ENCODE measurements at places on chromosomes 16 and 17.

DNA sequence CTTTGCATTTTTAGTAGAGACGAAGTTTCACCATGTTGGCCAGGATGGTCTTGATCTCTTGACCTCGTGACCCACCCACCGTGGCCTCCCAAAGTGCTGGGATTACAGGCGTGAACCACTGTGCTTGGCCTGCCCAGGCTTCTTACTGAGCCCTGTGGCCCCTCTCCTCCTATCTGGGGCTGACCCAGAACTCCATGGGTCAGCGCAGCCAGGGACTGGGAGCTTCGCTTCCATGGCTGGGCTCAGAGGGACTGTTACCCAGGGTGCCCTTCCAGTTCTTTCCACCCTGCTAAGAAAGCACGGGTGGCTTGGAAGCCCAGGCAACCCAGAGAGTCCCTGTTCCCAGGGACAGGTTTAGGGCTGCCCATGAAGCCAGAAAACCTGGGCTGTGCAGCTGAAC is 28.2 kb downstream of the SHISA6 start:
- H3K4me1 ChIP-seq = no peaks in the 10 kb centered on the region
- H3K27me3 ChIP-seq = peaks cover 2% of the 10 kb centered on the region
- DNase-seq = no peak
- no peaks in the 10 kb centered on the region for H3K36me3 ChIP-seq
- no peak overlapping the region for H3K27ac ChIP-seq

- H3K27me3 ChIP-seq = peaks cover 59% of the 10 kb centered on the region
- DNase-seq = no peak
- peaks cover 19% of the 10 kb centered on the region for H3K4me1 ChIP-seq
- H3K36me3 ChIP-seq = no peaks in the 10 kb centered on the region
- H3K4me3 ChIP-seq = peak overlapping the region; percentile 18
Observed at GRCh38 chr16:68643847-68644246, 1.3 kb upstream of the CDH3 start.

DNA sequence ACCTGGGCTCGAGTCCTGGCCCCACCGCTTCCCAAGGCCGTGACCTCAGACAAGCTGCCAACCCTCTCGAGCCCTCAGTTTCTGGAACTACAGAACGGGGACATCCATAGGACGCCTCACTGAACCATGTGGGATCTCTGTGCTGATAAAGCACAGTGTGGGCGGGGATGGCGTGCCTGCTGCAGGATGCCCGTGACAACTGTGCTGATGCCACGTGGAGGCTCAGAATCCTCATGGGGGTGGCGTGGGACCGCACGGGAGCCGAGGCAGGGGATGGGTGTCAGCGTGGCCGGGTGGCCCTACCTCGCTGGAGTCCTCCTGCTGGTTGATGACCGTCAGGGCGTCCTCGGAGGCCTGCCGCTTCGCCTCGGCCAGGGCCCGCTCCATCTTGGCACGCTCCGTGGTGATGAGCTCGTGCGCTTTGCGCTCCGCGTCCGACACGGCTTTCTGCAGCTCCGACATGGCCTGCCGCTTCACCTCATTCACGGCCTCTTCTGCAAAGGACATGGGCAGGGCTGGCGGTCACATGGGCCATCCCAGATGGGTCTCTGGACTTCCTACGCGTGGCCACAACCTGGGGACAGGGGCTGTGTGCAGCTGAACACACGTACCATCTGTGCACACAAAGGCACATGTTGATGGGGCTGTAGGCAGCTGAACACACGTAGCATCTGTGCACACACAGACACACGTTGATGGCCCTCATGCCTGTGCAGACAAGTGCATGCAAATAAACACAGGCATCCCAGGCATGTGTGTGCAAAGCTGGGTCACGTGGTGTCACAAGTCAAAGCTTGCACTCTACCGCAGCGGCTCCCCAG is 12.7 kb upstream of the PABPN1L start:
- H3K27ac ChIP-seq = no peak overlapping the region
- no peak for DNase-seq

DNA sequence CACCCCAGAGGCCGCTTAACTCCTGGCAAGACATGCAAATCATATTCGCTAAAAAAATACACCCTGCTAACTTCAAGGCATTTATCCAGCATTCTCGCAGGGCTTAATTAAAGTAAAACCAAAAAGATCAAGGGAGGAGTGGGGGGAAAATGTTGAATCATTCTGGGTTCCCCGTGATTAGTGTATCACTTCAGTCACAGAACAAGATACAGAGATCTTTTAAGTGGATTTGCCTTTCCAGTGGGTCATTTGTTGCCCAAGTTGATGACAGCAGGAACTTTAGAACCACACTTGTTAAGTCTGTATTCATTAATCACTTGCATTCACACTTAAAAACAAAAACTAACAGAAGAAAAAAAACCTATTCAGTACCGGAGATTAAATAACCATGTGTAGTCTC is 17.3 kb downstream of the CRYBA1 start:
- peaks cover 59% of the 10 kb centered on the region for H3K36me3 ChIP-seq
- DNase-seq = no peak
- peaks cover 29% of the 10 kb centered on the region for H3K4me1 ChIP-seq
- H3K27ac ChIP-seq = peak overlapping the region; percentile 89
- H3K4me3 ChIP-seq = no peak overlapping the region

DNA sequence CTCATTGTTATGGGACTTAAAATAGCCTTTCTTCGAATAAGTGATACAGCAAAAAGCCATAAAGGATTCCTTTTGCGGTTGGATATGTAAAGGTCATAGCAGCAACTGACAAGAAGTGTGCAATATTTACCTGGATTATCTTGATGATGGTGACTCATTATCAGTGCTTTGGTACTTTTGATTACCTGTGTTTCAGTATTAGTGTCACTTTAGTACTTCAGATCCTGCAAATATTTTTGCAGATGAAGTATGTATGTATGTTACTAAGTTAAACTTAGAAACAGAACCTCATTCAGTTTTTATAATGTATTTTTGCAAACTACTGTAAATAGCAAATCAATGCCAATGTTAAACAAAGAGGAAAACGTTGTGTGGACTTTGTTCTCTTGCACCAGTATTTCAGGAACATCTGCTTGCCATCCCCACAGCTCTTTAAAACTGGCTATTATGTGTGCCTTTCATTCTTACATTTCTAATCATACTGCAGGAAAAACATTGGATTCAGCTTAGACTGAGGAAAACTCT is 10.5 kb downstream of the CNEP1R1 start:
- H3K27ac ChIP-seq = no peak overlapping the region
- H3K27me3 ChIP-seq = no peaks in the 10 kb centered on the region
- peaks cover 22% of the 10 kb centered on the region for H3K36me3 ChIP-seq
- DNase-seq = no peak
- peaks cover 8% of the 10 kb centered on the region for H3K4me1 ChIP-seq
- no peak overlapping the region for H3K4me3 ChIP-seq

DNA sequence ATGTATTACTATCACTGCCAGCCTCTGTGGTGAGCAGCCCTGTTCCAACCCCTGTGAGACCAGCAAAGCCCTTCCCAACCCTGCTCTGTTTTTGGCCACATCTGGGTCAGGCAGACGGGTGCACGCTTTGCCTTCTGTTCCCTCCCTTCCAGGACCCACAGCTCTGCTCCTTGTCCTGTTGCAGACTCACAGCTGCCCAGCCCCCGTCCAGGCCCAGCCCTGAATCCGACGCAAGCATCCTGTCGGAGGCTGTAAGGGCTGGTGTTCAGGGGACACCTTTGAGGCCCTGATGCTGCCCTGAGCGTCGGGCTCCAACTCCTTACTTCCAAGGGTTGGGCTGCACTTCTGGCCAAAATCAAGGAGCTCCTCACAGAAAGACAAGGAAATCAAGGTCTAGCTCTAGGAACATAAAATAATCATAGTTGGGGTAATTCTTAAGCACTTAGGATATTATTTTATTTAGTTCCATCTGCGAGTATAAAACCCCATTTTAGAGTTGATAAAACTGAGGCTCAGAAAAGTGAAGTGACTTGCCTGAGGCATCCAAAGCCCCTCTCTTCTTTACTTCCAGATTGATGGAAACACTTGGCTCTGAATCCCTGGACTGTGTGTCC is 14.3 kb upstream of the SRCIN1 start:
- peaks cover 30% of the 10 kb centered on the region for H3K27me3 ChIP-seq
- H3K27ac ChIP-seq = no peak overlapping the region
- no peak overlapping the region for H3K4me3 ChIP-seq
- DNase-seq = no peak
- no peaks in the 10 kb centered on the region for H3K36me3 ChIP-seq
- peaks cover 6% of the 10 kb centered on the region for H3K4me1 ChIP-seq

- DNase-seq = no peak
- H3K36me3 ChIP-seq = peaks cover 69% of the 10 kb centered on the region
- H3K4me1 ChIP-seq = no peaks in the 10 kb centered on the region
- H3K27ac ChIP-seq = no peak overlapping the region
- H3K27me3 ChIP-seq = no peaks in the 10 kb centered on the region
Observed at GRCh38 chr16:47553853-47554564, 92.9 kb downstream of the PHKB start.

DNA sequence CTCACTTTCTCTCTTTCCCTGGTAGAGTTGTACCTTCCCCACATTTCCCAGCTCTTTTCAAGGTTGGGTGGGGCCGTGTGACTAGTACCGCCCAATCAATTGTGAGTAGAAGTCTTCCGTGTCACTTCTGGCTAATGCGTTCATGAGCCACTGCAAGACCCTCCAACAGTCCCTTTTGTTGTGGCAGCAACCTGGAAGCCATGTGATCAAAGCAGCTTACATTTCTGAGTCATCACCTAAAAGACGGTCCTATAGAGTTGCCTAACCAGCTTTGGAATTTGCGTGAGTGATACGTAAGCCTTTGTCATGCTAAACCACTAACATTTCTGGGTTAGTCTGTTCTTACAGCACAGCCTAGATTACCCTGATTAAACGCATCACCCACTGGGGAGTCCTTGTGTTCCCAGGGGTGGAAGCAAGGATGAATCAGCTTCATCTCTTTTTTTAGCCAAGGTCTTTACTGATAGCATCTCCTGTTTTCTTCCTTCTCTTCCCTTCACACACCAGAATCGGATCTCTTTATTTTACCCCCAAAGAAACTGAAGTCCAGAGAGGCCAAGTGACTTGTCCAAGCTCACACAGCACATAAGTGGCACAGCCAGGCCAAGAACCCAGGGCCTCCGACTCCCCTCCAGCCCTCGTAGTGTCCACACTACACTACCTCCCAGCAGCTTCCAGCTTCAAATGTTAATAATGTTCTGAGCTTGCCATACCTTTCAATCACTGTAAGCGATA is 366.3 kb upstream of the XYLT1 start:
- no peak for DNase-seq
- no peaks in the 10 kb centered on the region for H3K36me3 ChIP-seq
- no peak overlapping the region for H3K27ac ChIP-seq
- H3K4me1 ChIP-seq = no peaks in the 10 kb centered on the region
- peaks cover 7% of the 10 kb centered on the region for H3K27me3 ChIP-seq

GRCh38 chr17:68301438-68301959 is 10.2 kb downstream of the ARSG start:
- DNase-seq = no peak
- H3K4me1 ChIP-seq = peaks cover 19% of the 10 kb centered on the region
- no peak overlapping the region for H3K27ac ChIP-seq

DNA sequence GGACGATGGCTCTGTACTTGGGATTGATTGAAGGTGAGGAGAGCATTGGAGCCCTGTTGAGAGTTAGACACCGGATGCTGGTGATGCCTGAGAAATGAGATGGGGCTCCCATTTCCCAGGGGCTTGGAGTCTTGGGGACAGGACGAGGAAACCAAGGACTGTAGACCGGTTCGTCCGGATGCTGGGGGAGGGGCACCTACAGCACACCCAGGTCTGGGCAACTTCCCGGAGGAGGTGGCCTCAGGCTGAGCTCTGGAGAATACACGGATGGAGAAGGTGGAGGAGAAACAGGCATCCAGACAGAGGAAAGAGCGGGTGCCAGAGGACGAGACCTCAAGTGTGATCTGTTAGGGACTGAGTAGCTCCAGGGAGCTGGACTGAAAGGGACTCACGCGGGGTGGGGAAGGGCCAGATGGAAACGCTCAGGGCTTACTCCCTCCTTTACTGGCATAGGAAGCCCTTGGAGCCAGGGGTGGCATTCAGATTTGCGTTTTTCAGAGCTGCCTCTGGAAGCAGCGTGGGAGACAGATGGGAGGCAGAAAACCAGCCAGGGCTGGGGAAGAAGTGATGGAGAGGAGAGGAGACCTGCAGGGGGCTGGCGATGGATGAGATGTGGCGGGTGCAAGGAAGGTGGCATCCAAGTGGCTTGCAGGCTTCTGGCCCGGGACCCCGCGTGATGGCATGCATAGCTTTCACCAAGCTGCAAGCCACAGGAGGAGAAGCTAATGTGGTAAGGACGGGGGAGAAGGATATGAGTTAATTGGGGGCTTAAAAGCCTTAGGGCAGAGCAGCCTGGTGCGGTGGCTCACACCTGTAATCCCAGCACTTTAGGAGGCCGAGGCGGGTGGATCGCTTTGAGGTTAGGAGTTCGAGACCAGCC is 8.3 kb downstream of the C1QTNF1 start:
- no peaks in the 10 kb centered on the region for H3K4me1 ChIP-seq
- no peak for DNase-seq
- H3K27me3 ChIP-seq = peaks cover 17% of the 10 kb centered on the region
- no peak overlapping the region for H3K27ac ChIP-seq

DNA sequence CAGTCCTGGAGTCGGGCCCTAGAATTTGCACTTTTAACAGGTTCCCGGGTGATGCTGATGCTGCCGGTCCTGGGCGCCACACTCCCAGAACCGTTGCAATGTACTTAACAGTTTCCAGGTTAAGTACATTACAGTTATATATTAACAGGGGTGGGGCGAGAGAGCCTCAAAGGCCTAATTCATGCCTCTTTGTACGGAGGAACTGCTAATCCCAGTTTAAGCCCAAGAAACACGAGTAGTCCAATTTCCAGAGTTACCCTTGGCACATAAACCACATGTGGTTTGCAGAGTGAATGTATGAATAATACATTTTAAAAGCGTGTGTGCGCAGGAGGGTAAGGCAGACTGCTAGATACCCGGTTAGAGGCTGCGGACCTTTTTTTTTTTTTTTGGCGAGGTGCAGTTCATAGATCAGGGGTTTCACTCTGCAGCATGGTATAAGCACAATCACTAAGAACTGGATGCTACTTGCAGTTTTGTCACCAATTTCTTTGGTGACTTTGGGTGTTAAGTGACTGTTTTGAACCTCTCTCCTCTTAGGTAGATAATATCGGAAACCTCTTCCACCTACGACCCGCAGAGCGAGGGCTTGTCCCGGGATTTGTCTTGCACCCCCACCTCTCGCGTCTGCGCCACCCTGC is 713 bp downstream of the COX11 start:
- peak; percentile 18 for DNase-seq
- no peaks in the 10 kb centered on the region for H3K27me3 ChIP-seq
- H3K4me1 ChIP-seq = peaks cover 27% of the 10 kb centered on the region
- H3K4me3 ChIP-seq = no peak overlapping the region

DNA sequence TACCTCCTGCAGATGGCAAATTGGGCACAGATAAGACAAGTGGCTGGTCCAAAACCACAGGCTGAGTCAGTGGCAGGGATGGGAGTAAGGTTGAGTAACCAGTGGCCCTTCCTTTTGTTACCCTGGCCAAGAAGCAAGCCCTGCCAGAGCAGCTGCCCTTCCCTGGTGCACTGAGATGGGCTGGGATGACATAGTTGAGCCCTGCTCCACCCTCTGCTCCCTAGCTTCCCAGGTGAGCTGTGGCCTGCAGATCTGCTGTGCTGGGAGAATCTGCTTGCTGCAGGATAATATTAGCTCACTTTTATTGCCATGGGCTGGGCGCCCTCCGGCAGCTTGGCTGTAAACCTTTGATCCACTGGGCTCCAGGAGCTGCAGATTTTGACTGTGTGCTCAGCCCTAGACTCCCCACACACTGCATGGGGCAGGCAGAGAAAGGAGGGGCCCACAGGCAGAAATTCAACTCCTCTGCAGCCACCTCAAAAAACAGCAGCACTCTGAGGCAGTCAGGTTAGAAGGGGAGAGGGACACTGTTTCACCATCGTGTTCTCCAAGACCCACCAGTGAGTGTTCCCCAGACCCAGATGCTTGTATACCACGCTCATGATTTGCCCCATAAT is 101.8 kb downstream of the CBLN1 start:
- no peaks in the 10 kb centered on the region for H3K27me3 ChIP-seq
- no peaks in the 10 kb centered on the region for H3K4me1 ChIP-seq
- no peak for DNase-seq
- no peaks in the 10 kb centered on the region for H3K36me3 ChIP-seq
